ENCODE measurements at places on chromosomes 5 and 9.

GRCh38 chr5:37929791-37930190 lies 90.0 kb upstream of the GDNF start:
- no peak for DNase-seq

- no peak for DNase-seq
Measured at GRCh38 chr5:115736690-115737005, 79.8 kb downstream of the CDO1 start.

GRCh38 chr5:174119468-174119881 lies 74.0 kb downstream of the NSG2 start:
- DNase-seq = no peak

DNA sequence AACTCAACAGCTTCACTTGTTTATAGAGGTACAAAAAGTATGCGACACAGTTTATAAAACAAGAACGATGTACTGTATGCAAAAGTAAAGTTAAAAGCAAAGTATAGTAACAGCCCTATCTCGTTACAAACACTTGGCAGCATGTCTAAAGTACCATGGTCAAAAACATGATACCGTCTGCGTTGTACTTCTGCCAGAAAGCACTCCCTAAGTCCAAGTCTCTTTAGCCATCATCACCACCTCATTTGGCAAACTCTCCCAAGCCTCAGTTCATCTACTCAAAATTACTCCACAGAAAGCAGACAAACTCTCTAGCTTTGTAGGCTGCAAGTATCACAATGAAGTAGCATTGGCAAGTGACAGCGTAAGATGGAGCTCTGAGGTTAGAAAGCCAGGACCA lies 73.4 kb downstream of the NFIB start:
- DNase-seq = no peak

DNA sequence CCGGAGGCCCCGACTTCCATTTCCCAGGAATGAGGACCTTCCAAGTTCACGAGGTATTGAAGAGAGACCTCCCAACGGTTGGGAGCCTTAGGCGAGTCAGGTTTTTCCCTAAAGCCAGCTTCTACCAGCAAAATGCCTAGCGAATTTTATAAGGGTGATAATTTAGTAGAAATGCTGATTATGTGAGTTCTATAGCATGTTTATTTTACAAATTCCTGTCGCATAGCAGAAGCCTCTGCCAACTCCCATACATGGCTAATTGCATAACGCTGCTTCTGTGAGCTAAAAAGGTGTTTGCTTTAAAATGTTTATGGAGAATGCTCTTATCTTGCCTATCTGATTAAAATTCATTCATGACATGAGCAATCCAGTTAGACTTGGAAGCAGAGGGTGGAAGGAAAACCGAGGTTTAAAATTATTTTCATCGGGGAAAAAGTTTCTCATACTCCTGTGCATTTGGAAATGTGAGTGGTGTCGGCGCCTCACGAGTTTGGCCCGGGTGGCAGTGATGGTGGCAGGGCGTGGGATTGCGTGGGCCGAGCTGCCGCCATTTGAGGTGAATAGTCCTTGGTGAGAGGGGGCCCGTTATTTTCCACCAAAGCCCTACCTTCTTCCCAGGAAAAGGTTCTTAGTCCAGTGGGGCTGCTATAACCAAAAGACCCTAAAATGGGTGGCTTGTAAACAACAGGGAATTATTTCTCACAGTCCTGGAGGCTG lies 104.4 kb upstream of the FCN2 start:
- no peak for DNase-seq

- DNase-seq = no peak
Measured at GRCh38 chr5:171588790-171589189, 169.3 kb downstream of the FGF18 start.

GRCh38 chr5:172583931-172584511 lies 57.0 kb upstream of the NEURL1B start:
- no peak for DNase-seq

- DNase-seq = no peak
Measured at GRCh38 chr9:116099821-116100220, 53.8 kb upstream of the PAPPA start.

- DNase-seq = no peak
Measured at GRCh38 chr5:143496943-143497342, 93.5 kb upstream of the NR3C1 start.

DNA sequence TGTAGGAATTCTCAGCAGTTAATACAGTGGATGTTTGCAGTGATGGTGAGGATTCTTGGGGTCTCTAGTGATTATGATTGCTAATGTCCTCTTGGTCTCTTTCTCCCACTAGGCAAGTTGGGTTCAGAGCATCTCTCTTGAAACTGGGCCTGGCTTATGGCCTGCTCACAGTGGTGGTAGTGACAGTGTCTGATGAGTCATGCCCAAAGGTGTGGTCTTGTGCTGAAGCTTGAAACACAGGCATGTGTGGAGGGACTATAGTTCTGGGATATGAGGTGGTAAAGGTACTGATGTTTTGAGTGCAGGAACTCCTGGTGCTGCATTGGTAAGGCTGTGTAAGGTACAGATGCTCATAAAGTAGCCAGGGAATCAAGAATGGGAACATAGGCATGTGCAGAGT lies 231.1 kb downstream of the FAM170A start:
- no peak for DNase-seq

GRCh38 chr5:89208392-89208791 lies 325.4 kb upstream of the MEF2C start:
- no peak for DNase-seq

DNA sequence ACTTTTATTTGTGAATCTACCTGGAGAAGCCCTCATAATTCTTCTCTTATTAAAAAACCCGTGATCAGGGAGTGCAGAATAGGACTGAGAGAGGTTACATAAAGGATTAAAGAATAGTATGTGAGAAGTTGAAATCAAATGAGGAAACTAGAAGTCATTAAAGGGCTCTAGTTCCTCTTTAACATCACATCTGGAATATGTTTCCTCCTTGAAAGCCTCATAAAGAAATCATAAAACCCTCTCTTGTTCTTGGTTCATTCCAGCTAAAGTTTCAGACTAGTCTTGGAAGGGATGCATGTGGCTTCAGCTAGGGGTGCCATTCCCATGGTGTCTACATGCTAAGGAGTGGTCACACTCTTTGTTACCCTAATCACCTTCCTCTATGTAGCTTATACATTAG lies 5.7 kb upstream of the C5orf46 start:
- DNase-seq = no peak

GRCh38 chr5:83277953-83278352 lies 193.6 kb upstream of the VCAN start:
- DNase-seq = no peak
